Thoracic aorta (tissue), 2 donors: ENCODE measurements at places on chromosomes 3 and 15.

DNA sequence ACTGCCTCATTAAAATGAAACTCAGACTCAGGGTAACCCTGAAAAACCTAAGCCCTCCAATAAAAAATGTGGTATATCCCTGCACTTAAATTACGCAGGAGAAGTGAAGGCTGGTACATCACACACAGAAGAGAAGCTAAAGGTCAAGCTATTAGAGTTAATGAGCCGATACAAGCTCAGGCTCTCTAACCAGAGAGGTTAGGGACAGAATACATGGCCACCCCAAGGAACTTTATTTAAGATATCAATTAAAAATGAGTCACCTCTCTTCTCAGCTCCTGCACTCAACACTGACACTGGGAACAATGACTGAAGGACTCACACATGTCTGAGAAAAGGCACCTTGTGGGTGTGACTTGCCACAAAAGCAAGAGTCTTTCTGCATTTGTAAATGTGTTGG lies 800.6 kb upstream of the CFAP20DC start:
- no peak for DNase-seq

DNA sequence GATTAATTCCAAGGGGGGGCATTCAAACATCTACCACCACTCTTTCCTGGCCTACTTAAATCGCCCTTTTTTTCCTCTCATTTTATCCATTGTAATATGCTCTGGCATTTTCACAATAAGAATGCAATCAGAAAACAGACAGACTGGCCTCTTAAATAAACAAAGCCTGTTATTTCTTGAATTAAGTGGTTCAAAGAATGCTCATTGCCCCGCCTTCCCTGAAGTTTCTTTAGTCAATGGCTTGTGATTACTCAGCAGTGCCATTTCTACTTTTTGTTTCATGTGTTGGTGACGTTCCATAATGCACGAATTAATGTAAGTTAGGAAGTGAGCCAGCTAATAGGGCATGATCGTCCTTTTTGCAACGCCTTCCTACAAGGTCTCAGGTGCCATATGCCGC lies 68.0 kb downstream of the FBN1 start:
- DNase-seq, result no peak

DNA sequence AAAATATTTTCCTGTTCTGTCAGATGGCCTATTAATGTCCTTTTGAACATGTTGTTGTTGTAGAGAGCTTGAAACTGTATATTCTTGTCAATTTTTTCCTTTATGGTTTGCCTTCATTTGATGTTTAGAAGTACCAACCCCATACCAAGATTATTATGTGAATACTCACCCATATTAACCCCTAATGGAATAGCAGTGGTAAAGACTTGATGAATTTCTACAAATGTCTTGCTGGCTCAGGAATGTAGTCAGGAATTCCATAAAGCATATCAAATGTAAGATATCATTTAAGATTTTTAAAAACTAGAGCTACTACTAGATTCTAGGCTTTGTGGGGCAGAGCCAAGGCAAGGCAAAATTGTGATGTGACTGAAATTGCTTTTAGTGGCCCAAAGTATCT lies 30.0 kb downstream of the MYO5A start:
- DNase-seq, result no peak

GRCh38 chr15:57298204-57298603 lies 78.1 kb upstream of the CGNL1 start:
- DNase-seq, result no peak

DNA sequence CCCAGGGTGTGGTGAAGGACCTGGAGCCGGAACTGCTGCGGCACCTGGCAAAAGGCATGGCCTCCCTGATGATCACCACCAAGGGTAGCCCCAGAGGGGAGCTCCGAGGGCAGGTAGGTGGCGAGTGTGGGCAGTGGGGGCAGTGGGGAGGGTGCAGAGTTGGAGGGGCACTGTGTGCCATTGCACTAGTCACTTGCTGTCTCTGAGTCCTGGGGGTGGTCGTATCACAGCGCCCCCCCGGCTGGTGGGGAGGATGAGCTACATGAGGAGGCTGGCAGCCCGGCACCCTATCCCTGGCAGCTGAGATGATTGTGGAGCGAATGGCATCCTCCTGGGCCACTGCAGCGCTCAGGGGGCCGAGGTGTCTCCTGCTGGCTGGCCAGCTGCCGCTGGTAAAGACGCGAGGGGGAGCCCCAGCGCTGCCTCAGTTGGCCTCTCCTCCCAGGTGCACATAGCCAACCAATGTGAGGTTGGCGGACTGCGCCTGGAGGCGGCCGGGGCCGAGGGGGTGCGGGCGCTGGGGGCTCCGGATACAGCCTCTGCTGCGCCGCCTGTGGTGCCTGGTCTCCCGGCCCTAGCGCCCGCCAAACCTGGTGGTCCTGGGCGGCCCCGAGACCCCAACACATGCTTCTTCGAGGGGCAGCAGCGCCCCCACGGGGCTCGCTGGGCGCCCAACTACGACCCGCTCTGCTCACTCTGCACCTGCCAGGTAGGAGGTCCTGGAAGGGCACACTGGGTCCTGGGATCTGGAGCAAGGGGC lies 6.4 kb downstream of the CHRD start:
- DNase-seq, result no peak

DNA sequence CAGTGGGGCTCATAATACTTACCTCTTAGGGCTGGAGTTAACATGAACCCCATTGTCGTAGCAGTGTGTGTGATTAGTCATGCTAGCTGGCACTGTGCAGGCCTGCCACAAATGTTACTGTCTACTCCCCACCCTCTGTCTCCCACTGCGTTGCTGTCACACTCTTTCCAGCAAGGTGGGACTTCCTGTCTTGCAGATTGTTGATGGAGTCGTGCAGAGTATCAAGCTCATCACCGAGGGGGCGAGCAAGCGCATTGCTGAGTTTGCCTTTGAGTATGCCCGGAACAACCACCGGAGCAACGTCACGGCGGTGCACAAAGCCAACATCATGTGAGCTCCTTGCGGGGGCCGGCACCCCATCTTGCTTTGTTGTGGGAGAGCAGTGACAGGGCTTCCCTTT lies 12.9 kb downstream of the IDH3A start:
- no peak for DNase-seq

DNA sequence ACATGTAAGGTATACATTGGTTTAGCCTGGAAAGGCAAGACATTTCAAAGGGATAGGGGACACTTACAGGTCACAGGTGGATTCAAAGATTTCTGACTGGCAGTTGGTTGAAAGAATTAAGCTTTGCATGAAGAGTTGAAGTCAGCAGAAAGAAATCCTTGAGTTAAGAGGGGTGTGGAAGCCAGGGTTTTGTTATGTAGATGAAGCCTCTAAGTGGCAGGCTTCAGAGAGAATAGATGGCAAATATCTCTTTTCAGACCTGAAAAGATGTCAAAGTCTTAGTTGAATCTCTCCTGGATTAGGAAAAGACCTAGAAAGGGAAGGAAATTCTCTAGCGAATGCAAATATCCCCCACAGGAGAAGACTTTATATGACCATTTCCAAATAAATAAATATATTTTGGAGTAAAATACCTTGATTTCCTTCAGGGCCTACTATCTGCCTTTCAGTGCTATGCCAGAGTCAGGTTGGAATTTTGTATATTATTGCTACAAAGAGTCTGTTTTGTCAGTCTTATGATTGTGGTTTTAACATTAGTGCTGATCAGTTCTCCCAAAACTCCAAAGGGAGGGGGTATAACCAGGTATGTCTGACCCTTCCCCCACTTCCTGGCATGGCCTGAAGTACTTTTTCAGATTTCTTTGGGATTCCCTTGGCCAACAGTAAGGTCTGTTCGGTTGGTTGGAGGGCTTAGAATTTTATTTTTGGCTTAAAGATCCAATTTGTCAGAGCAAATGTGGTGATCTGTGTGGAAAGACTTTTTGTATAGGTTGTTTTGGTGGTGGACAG lies 286.4 kb downstream of the LRTM1 start:
- no peak for DNase-seq

DNA sequence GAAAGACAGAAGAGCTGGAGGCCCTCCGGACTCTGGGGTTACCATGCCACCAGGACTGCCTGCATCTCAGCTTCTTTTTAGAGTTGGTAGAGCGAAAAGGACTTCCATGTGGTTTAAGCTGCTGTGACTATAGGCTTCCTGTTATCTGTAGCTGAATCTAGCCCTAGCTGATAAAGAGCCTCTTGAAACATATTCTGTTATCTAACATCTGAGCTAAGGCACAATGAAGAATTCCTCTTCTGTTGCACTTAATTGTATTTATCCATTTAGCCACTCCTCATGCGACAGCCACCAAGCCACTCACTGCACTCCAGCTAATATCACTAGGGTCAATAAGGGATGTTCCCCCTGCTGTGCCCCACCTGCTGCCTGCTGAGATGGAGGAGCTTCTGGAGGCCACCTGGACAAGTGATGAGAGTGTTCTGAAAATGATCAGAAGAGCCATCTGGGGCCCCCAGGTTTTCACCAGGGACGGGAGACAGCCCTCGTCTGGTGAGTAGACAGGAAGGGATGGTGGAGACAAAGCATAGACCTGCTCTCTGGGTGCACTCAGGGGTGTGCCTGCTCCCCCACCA lies 94.6 kb upstream of the PLXNA1 start:
- DNase-seq, result no peak

DNA sequence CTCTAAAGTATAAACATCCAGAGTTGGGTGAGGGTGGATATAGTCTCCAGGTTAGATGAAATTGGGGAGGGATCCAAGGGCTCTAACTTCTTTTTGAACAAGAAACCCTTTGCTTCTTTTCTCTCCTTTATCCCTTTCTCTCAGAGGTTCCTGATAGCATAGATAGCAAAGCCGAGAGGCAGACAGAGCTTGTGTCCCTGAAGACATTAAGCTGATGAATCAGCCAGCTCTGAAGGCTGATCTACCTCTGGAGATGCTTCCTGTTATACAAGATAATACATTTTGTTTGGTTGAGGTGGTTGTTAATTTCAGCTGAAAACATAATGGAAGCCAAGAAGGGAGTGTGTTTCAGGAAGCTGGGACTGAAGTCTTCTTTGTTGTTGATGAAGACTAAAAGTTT lies 193.2 kb downstream of the PDCD6IP start:
- no peak for DNase-seq

DNA sequence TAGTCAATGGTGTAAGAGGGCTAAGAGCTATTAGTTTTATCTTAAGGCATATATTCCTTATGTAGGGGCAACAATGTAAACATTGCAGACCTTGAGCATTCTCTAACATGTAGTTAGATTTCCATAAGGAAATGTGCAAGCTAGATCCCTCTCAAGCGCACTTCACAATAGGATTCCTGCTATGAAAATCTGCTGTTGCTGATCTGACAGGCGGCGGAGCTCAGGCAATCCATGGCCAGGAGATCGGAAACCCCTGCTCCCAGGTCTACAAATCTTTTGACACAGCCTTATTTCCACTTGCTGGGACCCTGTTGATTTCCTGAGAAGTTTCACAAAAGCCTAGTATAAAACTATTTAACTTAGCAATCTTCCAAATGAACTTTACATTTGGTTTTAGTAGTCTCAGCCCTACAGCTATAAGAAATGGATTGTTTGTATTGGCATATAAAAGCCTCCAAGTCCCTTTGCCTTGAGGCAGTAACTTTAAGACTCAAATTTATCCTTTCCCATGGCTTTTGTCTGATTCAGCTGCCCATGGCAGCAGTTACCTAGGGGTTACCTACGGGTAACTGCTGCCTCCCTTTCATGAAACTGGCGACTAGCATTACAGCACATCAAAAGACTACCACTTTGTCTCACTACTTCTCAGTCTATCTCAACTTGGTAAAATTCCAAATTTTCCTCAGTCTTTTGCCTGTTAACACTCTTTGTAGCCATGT lies 22.7 kb downstream of the TRA2B start:
- no peak for DNase-seq

DNA sequence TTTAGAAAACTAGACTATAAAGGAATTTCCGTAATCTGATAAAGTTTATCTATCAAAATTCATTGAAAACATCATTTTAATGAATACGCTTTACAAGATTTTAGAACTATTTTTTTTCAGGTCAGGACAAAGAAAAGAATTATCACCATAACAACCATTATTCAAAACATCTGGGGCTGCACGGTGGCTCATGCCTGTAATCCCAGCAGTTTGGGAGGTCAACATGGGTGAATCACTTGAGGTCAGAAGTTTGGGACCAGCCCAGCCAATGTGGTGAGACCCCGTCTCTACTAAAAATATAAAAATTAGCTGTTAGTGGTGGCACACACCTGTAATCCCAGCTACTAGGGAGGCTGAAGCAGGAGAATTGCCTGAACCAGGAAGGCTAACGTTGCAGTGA lies 260.4 kb downstream of the WNT5A start:
- DNase-seq, result no peak
